ENCODE measurements at places on chromosomes 3 and 15.

DNA sequence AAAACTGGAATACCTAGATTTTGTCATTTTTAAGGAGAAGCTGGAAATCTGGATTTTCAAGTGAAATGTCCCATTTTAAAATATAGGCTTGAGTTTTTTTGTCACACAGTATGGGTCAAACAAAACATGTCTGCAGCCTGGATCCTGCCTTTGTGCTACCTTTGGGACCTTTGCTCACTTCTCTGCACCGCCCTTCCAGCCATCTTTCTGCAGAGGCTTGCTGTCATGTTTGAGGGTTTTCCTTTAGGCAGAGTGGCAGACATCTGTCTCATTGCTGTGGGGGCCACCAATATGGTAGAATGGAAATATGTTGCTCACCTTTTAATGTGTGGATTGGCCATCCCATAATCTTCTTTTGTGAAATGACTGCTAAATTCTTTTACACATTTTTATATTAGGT lies 136.3 kb downstream of the EEFSEC start:
- DNase-seq = no peak

DNA sequence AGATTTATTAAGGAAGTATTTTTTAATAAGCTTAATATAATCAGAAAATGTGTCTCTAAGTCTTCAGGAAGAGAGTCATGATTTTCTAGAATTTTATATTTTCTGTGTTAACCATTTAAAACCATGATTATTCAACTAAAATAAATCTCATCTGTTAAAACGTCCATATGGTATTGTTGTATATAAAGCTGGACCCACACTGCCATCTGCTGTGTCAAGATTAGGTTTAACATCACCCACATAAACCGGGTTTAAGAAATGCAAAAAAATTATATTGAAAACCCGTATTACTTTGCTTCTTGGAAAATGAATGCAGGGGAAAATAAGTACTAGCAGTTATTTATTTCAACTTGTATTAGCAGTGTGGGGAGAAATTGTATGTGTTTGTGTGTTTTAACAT lies 9.5 kb upstream of the CCDC66 start:
- no peak for DNase-seq

DNA sequence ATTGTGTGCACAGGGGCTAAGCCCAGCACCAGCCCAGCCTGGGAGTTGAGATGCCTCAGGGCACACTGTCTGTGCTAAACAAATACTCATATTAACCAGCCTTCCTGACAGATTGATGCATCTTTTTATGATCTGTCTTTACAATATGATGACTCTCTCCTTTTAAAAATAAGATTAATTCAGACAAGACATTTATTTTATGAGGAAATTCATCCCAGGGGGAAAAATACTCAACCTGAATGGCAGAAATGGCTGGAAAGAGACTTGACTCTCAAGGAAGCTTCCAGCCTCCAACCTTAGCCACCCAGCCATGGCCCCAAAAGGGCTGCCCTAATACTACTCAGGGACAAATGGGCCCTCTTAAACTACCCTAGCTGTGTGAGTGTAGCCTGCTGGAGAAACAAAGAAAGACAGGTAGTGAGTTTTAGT lies 46.9 kb downstream of the NOX5 start:
- no peak for DNase-seq

- DNase-seq = no peak
These were observed 137.7 kb upstream of the RASGRP1 start for GRCh38 chr15:38702178-38702912.

DNA sequence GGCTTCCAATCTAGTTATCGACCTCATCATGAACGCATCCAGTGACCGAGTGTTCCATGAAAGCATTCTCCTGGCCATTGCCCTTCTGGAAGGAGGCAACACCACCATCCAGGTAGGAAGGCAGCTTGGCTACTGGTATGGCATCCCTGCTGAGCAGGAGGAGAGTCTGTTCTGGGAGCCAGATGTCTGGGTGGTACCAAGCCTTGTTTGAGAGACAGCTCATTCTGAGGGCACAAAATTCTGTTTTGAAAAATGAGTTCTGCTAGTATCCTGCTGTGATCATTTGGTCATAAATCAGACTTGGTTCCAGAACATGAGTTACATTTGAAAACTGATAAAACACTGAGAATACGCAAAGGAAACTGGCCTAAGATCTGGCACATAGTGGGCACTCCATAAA lies 242.1 kb downstream of the ITPR1 start:
- no peak for DNase-seq

- no peak for DNase-seq
These were observed 49.4 kb downstream of the NFKBIZ start for GRCh38 chr3:101898752-101899169.

DNA sequence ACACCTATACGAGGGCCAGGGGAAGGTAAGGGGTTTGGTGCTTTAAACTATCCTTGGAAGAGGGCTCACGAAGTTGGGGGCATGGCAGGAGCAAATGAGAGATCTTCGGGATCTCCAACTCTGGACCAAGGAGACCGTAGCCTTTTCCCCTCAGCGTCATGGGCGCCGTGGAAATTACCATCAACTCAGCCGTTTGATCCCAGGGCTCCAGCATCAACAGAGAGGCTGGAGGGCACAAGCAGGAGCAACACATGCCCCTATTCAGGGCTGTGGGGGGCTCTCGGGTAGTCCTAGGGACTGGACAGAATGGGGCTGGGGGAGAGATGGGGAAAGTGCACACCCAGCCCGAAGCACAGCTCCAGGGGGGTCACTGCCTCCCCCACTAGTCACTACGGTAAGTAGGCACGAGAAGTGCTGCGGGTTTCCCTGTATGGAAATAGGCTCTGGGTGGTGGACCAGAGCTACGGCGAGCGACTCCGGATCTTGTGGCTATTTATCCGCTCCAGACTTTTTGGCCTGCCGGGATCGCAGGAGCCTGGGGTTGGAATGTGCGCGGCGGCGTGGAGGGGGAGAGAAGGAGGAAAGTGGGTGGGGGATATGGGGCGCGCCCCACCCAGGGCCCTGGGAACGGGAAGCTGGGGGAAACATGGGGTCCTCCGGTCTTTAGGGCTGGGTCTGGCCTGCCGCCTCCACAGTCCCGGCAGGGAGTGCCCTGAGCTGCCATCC lies 539 bp upstream of the LAMB2 start:
- peak; percentile 81 for DNase-seq

DNA sequence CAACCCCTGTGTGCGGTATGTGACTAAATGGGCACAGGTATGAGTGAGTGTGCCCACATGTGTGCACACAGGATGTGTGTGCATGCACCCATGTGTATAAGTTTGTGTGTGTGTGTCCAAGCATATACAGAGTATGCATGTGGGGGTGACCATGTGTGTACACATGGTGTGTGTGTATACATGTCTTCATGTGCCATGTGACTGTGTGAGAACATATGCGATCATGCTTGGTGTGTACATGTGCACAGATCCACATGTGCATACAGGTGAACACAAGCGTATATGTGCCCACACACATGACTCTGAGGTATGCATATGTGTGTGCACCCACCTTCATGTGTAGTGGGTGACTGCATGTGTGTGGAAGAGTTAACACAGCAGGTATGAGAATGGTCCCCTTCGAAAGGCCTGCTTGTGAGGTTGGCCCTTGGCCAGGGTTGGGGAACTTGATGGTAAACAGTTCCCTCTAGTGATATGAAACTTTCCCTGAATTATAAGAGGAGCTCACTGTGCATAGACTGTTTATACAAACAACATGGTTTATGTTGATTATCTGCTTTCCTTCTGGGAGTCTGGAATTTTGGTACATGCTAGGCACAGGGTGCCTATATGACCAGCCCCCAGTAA lies 10.3 kb downstream of the PFKFB4 start:
- no peak for DNase-seq

- DNase-seq = no peak
These were observed 32.9 kb upstream of the SKOR1 start for GRCh38 chr15:67792250-67792942.

DNA sequence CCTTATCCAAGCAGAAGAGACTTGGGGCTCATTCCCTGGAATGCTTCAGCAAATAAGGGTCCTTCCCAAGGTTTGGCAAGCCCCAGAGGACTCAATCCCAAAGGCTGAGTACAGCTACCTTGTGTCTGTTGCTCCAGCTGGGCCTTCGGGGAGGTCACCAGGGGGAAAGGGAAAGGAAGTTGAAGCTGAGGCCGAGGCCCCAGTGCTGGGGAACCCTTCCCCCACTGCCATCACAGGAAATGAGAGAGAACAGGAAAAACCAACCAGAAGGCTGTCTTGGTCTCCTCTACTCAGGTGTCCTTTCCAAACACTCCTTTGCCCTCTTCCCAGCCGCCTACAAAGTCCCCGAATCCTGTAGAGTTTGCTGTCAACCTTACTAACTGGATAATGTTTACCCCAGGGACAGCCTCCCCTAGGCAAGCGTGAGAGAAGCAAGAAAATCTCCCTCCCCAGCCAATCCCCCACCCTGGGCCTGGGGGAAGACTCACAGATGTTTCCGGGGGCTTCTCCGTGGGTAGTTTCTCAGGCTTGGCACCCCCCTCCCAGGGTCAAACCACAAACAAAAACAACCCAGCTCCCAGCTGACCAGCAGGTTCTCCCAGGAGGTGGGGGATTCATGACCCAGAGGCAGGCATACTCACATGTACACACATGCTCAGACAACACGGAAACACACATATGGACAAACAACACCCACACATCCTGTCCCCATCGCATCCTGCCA lies 5.5 kb downstream of the CSRNP1 start:
- no peak for DNase-seq

GRCh38 chr3:140914384-140914945 lies 27.2 kb upstream of the SLC25A36 start:
- DNase-seq = no peak

DNA sequence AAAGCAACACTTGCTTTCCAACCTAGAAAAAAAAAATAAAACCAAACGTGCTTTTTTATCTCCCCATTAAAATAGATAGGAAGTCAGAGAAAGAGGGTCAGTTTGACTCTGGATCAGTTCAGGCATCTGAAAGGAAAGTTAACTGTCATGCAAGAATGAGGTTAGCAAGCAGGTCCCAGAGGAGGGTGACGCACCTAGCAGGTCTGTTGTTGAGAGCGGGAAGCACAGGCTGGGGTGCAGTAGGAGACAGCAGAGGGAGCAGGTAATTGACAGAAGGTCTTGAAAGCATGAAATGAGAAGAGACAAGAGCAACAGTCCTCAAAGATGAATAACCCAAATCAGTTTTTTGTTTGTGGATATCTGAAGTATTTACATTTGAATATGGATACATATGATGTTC lies 82.5 kb downstream of the ANO10 start:
- peak; percentile 25 for DNase-seq

GRCh38 chr3:125461896-125462295 lies 58.1 kb downstream of the SNX4 start:
- no peak for DNase-seq

DNA sequence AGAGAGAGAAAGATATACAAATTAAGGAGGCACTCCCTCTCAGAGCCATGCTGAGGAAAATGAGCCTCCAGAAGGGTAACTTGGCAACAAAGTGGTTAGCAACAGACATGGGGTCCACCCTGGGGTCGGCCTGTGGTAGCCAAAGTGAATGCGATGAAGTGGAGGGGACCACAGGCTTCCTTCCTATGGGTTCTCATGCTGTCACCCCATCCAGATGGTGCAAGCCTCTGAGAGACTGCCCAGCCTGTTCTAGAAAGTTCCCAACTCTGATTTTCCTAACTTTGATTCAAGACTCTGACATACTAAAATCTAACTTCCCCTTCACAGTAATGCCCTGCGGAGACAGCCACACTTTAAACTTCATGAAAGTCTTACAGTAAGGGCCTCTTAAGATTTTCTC lies 18.2 kb upstream of the LACTB start:
- DNase-seq = no peak

GRCh38 chr3:72810063-72810462 lies 38.2 kb downstream of the SHQ1 start:
- DNase-seq = no peak

DNA sequence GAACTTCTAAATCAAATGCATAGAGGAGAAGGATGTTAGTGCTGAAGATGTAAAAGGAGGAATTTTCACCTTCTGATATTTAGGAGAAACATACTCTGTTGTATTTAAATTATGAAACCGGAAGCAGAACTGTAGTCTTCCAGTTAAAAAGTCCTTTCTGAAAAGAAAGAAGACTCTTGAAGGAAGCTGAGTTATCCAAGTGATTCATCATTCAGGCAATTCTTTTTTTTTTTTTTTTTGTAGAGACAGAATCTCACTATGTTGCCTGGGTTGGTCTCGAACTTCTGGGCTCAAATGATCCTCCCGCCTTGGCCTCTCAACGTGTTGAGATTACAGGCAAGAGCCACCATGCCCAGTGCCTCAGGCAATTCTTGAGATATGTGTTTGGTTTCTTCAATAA lies 424.8 kb upstream of the TPM1 start:
- no peak for DNase-seq

DNA sequence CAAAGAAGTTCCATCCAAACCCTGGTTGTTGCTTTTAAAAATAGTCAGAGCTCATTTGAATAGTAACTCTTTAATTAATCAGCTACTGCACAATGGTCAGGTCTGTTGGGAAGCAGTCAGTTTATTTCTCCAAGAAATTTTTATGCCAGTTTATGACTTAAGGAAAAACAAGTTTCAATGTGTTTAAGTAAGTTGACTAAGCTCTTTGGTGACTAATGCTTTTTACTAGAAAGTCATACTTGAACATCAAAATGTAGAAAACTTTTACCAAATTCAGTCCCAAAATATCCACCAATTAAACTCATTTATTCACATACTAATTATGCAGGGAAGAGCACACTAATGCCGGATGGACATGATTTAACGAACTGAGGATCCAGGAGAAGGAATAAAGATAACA lies 22.1 kb downstream of the PRICKLE2 start:
- DNase-seq = no peak
